Testis (tissue), 5 donors: ENCODE measurements at places on chromosomes 2 and 18.

DNA sequence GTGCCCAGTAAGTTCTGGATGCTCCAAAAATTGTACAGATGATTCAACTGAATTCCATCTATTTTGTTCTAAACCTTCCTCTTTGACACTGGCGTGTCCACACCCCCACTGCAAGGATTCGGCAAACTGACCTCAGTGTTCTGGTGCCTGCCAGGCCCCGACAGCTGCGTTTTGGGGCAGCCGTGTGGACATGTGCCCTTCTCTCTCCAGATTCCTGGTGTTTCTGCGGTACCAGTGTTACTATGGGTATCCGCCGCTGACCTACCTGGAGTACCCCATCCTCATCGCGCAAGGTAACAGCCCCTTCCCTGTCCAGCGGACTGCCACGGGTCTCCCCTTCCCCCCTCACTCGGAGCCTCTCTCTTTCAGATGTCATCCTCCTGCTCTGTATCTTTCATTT, 5.0 kb downstream of the SLC66A3 start:
- no peaks in the 10 kb centered on the region for H3K27me3 ChIP-seq
- no peak overlapping the region for H3K27ac ChIP-seq
- H3K36me3 ChIP-seq: no peaks in the 10 kb centered on the region
- H3K4me3 ChIP-seq: no peak overlapping the region
- no peak for DNase-seq

GRCh38 chr2:69770193-69770702, 28.3 kb downstream of the ANXA4 start:
- H3K4me1 ChIP-seq: peaks cover 20% of the 10 kb centered on the region
- no peak overlapping the region for H3K27ac ChIP-seq
- H3K36me3 ChIP-seq: no peaks in the 10 kb centered on the region
- no peak overlapping the region for H3K4me3 ChIP-seq
- DNase-seq: no peak

- no peaks in the 10 kb centered on the region for H3K36me3 ChIP-seq
- peak overlapping the region; percentile 12 for H3K27ac ChIP-seq
- H3K4me1 ChIP-seq: peaks cover 10% of the 10 kb centered on the region
- H3K4me3 ChIP-seq: no peak overlapping the region
- no peaks in the 10 kb centered on the region for H3K27me3 ChIP-seq
Observed at GRCh38 chr2:96873651-96874096, 3.8 kb upstream of the SEMA4C start.

GRCh38 chr2:194060269-194060668, 1596.8 kb upstream of the SLC39A10 start:
- no peak for DNase-seq
- no peaks in the 10 kb centered on the region for H3K27me3 ChIP-seq
- H3K4me1 ChIP-seq: no peaks in the 10 kb centered on the region
- no peak overlapping the region for H3K27ac ChIP-seq

DNA sequence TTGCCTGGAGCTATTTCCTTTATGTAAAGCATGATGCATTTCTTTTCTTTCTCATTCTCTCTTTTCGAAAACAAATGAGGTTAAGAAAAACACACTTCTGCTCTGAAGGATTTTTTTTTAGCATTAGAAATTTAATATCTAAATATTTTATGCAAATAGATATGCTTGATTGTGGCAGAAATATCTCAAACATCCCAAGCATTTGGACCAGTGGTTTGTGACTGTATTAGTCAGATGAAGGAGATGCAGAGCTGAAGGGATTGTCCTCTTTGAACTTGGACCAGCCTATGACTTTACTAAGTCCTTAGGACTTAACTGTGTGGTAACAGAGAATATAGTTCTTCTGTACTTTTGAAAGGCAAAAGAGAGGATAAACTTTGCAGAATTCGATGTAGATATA, 335.9 kb upstream of the NT5C1B start:
- no peaks in the 10 kb centered on the region for H3K4me1 ChIP-seq
- no peak overlapping the region for H3K27ac ChIP-seq
- no peaks in the 10 kb centered on the region for H3K27me3 ChIP-seq
- H3K36me3 ChIP-seq: no peaks in the 10 kb centered on the region

GRCh38 chr2:20343128-20343527, 7.5 kb downstream of the PUM2 start:
- no peak overlapping the region for H3K27ac ChIP-seq
- no peaks in the 10 kb centered on the region for H3K27me3 ChIP-seq

DNA sequence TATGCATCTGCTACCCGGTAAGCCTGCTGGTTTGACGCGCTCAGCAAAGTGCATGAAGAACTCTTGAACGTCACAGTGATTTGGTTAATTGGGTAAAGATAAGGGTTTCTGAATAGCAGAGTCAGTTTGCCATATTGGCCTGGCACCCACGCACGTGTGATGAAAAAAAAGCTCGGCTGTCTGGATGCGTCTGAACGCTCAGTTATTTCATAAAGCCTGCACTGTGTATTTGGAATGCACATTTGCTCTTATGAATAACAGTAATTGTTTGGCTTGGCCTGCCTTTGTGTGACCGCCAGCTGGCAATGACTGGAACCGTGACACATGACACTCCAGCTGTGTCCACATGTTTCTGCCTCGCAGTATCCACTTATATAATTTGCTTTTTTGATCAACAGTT, 129.2 kb upstream of the MEIS1 start:
- H3K36me3 ChIP-seq: no peaks in the 10 kb centered on the region
- peaks cover 8% of the 10 kb centered on the region for H3K4me1 ChIP-seq
- H3K27ac ChIP-seq: no peak overlapping the region
- H3K27me3 ChIP-seq: no peaks in the 10 kb centered on the region
- peak; percentile 59 for DNase-seq

DNA sequence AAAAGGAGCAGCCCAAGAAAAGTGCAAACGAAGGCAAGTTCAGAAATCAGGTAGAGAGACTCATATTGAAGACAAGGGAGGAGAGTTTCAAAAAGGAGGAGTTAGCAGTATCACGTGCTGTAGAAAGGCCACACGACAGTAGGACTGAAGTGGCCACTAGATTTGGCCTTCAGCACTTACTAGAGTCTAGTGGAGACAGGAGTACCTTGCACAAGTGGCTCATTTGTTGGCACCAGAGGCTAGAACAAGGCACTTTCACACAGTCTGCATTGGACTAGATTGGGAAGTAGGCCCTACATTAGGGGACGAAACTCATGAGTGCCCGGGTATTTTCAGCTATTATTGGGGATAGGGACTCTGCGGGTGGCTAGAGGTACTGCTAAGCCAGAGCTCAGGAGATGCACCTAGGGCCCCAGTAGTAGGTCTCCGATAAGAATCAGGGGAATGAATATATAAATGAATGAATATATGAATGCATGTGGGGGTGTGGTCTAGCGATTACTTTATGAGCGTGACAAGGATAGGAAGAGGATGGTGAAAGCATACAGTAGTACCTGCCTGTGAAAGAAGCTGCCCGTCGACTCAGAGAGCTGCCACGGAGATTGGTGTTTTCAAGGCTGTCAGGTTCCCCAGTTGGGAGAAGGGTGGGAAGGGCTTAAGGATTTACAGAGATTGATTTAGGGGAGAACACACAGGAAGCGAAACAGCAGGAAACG, 1.4 kb upstream of the NCOA1 start:
- H3K36me3 ChIP-seq: no peaks in the 10 kb centered on the region
- H3K4me3 ChIP-seq: peak overlapping the region; percentile 69
- DNase-seq: no peak
- H3K27me3 ChIP-seq: no peaks in the 10 kb centered on the region
- peaks cover 19% of the 10 kb centered on the region for H3K4me1 ChIP-seq

DNA sequence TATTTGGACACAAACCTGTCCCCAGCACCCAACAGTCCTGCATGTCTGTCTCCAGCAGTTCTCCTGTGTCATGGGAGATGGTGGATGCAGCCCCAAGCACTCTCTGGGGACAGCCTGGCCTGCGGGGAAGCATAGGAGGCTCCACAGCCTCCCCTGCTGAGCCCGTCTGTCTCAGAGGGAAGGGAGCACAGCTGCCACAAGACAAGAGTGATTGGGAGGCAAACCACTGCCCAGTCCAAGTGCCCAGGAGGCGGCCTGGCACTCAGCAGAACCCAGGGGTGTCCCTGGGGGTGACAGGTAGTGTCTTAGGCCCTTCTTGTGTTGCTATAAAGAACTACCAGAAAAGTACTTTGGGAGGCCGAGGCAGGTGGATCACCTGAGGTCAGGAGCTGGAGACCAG, 211.2 kb upstream of the MYT1L start:
- H3K27ac ChIP-seq: no peak overlapping the region
- H3K4me3 ChIP-seq: no peak overlapping the region
- no peaks in the 10 kb centered on the region for H3K27me3 ChIP-seq

DNA sequence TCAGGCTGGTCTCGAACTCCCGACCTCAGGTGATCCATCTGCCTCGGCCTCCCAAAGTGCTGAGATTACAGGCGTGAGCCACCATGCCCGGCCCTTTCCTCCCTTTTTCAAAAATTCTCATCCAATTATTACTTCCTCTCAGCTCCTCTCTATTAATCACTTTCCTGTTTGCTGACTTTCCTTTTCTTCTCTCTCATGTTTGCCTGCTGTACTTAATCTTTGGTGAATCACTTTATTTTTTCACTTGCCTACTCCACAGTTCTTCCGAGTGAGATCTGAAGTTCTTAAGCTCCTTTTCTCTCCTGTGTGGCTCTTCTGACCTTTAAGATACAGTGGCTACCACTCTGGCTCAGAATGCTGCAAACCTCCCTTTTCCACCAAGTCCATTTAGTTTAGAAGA, 126.3 kb upstream of the SERTAD2 start:
- no peak for DNase-seq
- no peaks in the 10 kb centered on the region for H3K27me3 ChIP-seq
- no peak overlapping the region for H3K4me3 ChIP-seq
- H3K27ac ChIP-seq: no peak overlapping the region
- no peaks in the 10 kb centered on the region for H3K36me3 ChIP-seq
- no peaks in the 10 kb centered on the region for H3K4me1 ChIP-seq

GRCh38 chr2:69946351-69947324, 14.8 kb downstream of the ASPRV1 start:
- peaks cover 8% of the 10 kb centered on the region for H3K4me1 ChIP-seq
- H3K27ac ChIP-seq: no peak overlapping the region
- H3K27me3 ChIP-seq: no peaks in the 10 kb centered on the region
- H3K36me3 ChIP-seq: no peaks in the 10 kb centered on the region

GRCh38 chr2:181998041-181998835, 12.6 kb downstream of the PPP1R1C start:
- no peak for DNase-seq
- H3K4me1 ChIP-seq: no peaks in the 10 kb centered on the region

GRCh38 chr2:111099402-111099801, 21.3 kb upstream of the BCL2L11 start:
- DNase-seq: no peak
- no peak overlapping the region for H3K4me3 ChIP-seq
- no peaks in the 10 kb centered on the region for H3K4me1 ChIP-seq
- H3K27ac ChIP-seq: no peak overlapping the region
- no peaks in the 10 kb centered on the region for H3K27me3 ChIP-seq

- H3K27me3 ChIP-seq: no peaks in the 10 kb centered on the region
- H3K36me3 ChIP-seq: no peaks in the 10 kb centered on the region
- H3K4me3 ChIP-seq: no peak overlapping the region
- DNase-seq: no peak
Observed at GRCh38 chr2:70161069-70161534, 29.7 kb downstream of the C2orf42 start.

- H3K4me1 ChIP-seq: no peaks in the 10 kb centered on the region
- no peak overlapping the region for H3K4me3 ChIP-seq
- H3K27me3 ChIP-seq: no peaks in the 10 kb centered on the region
- no peak for DNase-seq
Observed at GRCh38 chr2:241432824-241433448, 75.4 kb downstream of the STK25 start.

DNA sequence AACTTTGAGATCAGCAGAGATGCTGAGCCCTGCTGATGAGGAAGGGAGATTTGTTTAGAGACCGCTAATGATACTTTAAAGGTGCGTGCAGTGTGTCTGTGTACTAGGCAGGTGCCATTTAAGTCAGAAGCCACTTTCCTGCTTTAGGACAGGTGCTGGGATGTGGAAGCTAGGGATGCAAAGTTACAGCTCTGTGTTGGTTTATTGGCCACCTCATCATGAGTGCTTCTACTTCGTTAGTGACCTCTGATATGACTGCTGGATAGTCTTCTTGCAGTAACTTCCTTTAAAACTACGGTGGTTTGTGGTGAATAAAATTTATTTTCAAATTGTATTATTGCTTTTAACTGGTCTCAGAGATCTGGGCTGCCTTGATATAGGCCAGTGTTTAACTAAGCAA, 44.1 kb downstream of the FMNL2 start:
- H3K27ac ChIP-seq: no peak overlapping the region
- no peak overlapping the region for H3K4me3 ChIP-seq
- H3K4me1 ChIP-seq: no peaks in the 10 kb centered on the region
- no peaks in the 10 kb centered on the region for H3K27me3 ChIP-seq
- DNase-seq: no peak
- H3K36me3 ChIP-seq: no peaks in the 10 kb centered on the region

DNA sequence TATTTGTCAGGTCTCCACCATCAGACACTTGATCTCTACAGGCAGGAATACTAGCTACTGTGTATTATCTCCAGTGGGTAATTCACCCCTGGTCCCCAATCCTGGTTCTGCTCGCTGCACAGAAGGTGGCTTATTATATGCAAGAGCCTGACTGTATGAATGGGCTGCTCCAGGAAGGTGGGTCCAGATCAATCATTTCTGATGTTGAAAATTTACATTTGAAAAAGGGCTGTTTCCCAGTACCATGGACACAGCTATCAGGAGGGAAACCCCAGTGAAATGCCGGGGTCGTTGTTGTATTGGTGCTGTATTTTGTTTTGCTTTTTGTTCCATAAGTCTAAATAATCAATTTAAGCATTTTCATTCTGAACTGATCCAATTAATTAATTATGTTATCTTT, 367.6 kb downstream of the RND3 start:
- no peak overlapping the region for H3K4me3 ChIP-seq
- H3K4me1 ChIP-seq: no peaks in the 10 kb centered on the region
- H3K27ac ChIP-seq: no peak overlapping the region
- no peak for DNase-seq

- no peak for DNase-seq
- H3K27ac ChIP-seq: no peak overlapping the region
- H3K36me3 ChIP-seq: no peaks in the 10 kb centered on the region
- H3K27me3 ChIP-seq: no peaks in the 10 kb centered on the region
Observed at GRCh38 chr2:176891105-176891504, 321.5 kb upstream of the HNRNPA3 start.

DNA sequence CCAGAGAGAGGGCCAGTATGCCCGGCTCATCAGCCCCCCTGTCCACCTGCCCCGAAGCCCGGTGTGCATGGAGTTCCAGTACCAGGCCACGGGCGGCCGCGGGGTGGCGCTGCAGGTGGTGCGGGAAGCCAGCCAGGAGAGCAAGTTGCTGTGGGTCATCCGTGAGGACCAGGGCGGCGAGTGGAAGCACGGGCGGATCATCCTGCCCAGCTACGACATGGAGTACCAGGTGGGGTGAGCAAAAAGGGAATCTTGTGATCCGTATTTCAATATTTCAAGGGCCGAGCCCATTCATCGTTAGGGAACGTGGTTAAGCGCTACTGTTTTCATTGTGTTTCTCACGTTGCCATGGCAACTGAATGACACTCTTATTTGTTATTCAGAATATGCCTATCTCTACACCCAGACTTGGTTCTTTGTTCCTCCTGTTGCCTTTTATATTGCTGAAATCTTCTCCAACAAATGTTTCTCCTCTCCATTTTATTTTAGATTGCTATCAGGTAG, 81.5 kb downstream of the NRP2 start:
- H3K4me3 ChIP-seq: no peak overlapping the region
- no peaks in the 10 kb centered on the region for H3K36me3 ChIP-seq
- H3K4me1 ChIP-seq: no peaks in the 10 kb centered on the region
- peak; percentile 81 for DNase-seq

- H3K36me3 ChIP-seq: no peaks in the 10 kb centered on the region
- H3K4me1 ChIP-seq: peaks cover 4% of the 10 kb centered on the region
- H3K4me3 ChIP-seq: no peak overlapping the region
- no peak for DNase-seq
- no peaks in the 10 kb centered on the region for H3K27me3 ChIP-seq
Observed at GRCh38 chr2:24885221-24886125, 34.6 kb downstream of the ADCY3 start.

- H3K4me1 ChIP-seq: no peaks in the 10 kb centered on the region
- no peak overlapping the region for H3K27ac ChIP-seq
- H3K36me3 ChIP-seq: no peaks in the 10 kb centered on the region
- H3K27me3 ChIP-seq: no peaks in the 10 kb centered on the region
Observed at GRCh38 chr2:101619191-101619591, 78.3 kb upstream of the MAP4K4 start.
